Activated CD4-positive, alpha-beta T cell treated with anti-CD3 and anti-CD28 coated beads, Interleukin-2, amount 10 ng/mL, durations not matched to agents 24 days and 14 days (primary cell): ENCODE measurements at places on chromosomes 1 and 21. TPM values are rescaled to one million over a fixed set of nuclear protein-coding genes. Genes with fewer than 3 reads are reported as not detected.

DNA sequence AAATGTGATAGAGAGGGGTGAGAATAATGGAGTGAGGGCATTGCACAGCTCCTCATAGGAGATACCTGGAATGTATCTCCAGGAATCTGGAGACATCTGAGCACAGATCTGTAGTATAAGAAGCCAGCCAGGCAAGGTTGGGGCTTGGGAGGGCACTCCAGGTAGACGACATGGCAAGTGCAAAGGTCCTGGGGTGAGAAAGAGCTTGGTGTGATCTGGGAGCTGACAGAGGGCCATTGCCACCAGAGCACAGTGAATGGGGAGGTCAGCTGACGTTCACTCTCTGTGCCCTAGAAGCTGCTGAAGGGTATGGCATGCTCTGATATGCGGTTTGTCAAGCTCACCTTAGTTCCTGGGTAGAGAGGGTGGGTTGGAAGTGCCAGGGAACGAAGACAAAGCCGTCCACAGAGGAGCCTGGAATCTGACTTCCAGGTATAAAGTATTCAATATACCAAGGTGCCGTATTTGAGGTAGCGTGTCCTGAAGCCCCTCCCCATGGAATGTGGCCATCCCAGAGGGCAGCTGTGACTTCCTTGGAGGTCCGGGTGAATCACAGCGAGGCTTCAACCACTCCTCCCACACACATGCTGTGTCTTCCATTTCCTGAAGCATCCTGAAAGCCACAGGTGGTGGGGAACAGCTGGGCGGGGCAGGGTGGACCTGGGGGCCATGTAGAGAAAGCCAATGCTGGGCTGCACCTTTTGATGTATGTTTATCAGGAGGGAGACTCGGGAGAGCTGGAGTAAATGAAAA is 182.7 kb upstream of the KLHDC7A start:
- peaks cover 17% of the 10 kb centered on the region for H3K27me3 ChIP-seq
- H3K36me3 ChIP-seq: no peaks in the 10 kb centered on the region
- H3K4me1 ChIP-seq: no peaks in the 10 kb centered on the region
- no peak overlapping the region for H3K27ac ChIP-seq
- H3K4me3 ChIP-seq: no peak overlapping the region

DNA sequence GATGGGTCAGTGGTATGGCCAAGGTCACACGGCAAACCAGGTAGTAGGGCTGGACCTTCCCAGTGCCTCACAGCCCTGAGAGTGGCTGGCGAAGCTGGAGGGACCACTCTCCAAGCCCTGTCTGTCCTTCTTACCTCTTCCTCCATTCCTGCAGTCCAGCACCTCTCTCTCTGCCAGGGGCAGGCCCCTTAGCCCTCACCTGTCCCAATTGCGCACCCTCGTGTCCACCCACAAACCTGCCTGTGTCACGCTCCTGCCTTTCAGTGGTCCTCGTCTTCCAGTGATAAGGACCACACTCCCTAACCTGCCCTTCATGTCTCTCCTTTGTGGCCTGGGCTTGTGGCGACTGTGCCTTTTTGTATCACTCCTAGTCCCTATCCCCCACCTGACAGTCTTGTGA is 3.4 kb downstream of the PODN start:
- H3K36me3 ChIP-seq: no peaks in the 10 kb centered on the region
- no peak for DNase-seq
- no peak overlapping the region for H3K4me3 ChIP-seq
- no peak overlapping the region for H3K27ac ChIP-seq

DNA sequence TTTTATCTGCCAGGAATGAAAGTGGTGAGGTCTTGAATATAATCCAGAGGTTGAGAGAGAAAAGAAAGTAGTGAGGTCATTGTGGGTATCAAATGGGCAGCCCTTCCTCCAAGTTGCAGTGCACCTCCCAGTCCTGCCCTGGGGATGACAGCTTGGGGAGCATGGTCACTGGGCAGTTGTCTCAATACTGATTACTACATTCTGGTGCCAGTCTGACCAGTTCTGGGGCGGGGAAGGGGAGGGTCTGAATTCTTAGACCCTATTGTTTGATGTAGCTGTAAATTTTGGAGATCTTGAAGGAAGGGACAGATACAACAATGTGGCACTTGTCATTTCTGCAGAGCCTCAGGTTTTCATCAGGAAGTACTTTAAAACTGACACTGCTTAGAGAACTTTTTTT is 11.2 kb downstream of the SLFNL1 start:
- H3K4me3 ChIP-seq: no peak overlapping the region
- peaks cover 6% of the 10 kb centered on the region for H3K4me1 ChIP-seq
- peaks cover 76% of the 10 kb centered on the region for H3K36me3 ChIP-seq
- no peaks in the 10 kb centered on the region for H3K27me3 ChIP-seq
- no peak overlapping the region for H3K27ac ChIP-seq

The FCGR2B gene
- total RNA-seq: not detected in 2 replicates

GRCh38 chr21:34302521-34302920 is 61.3 kb upstream of the KCNE2 start:
- no peak overlapping the region for H3K27ac ChIP-seq
- H3K4me1 ChIP-seq: no peaks in the 10 kb centered on the region
- H3K27me3 ChIP-seq: peaks cover 7% of the 10 kb centered on the region
- H3K36me3 ChIP-seq: no peaks in the 10 kb centered on the region

DNA sequence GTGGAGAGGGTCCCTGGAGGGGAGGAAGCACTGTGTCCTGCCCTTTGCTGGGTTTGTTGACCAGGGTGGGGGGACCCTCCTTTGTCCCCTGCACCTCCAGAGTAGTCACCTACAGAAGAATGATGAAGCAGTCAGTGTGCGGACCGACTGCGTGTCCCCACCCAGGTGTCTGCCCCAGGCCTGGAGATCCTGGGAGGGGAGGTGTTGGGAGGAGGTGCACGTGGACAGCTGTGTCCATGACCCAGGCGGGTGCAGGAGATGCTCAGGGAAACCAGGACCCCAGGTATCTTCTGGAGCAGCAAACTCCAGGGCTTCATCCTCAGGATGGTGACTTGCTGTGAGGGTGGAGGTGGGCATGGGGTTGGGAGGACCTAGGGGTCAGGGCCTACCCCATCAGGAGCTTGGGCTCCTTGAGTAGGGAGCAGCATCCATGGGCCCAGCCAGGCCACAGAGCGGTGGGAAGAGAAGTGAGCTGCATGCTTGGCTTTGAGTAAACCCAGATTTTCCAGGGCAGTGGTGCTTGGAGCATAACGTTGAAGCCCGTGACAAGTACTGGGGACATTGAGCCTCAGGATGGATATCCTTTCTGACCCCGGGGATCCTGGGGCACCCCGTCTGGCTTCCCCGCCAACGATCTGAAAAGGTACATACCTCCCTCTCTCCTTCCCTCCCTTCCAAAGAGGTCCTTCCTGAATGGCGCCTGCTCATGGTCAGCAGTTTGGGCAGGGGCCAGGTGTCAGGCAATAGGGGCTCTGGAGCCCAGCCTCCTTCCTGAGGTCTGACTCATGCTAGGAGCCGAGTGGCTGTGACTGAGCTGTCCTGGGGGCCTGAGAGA is 13.7 kb downstream of the ACTRT2 start:
- no peak for DNase-seq
- no peak overlapping the region for H3K4me3 ChIP-seq
- H3K27me3 ChIP-seq: no peaks in the 10 kb centered on the region

The DNALI1 gene
- not detected in 2 replicates for total RNA-seq
